ENCODE measurements at places on chromosomes 1 and 21. TPM values are rescaled to one million over a fixed set of nuclear protein-coding genes. Genes with fewer than 3 reads are reported as not detected.

Gene ITLN2
- not detected for total RNA-seq

Gene NEK2
- total RNA-seq: 30.0 TPM

Gene APOBEC4
- not detected for total RNA-seq

Gene LRRC71
- total RNA-seq: not detected

Gene TDRD5
- not detected for total RNA-seq

Gene NBPF6
- not detected for total RNA-seq

GRCh38 chr1:159958719-159959380 is 4.8 kb upstream of the SLAMF9 start:
- no peak for DNase-seq

DNA sequence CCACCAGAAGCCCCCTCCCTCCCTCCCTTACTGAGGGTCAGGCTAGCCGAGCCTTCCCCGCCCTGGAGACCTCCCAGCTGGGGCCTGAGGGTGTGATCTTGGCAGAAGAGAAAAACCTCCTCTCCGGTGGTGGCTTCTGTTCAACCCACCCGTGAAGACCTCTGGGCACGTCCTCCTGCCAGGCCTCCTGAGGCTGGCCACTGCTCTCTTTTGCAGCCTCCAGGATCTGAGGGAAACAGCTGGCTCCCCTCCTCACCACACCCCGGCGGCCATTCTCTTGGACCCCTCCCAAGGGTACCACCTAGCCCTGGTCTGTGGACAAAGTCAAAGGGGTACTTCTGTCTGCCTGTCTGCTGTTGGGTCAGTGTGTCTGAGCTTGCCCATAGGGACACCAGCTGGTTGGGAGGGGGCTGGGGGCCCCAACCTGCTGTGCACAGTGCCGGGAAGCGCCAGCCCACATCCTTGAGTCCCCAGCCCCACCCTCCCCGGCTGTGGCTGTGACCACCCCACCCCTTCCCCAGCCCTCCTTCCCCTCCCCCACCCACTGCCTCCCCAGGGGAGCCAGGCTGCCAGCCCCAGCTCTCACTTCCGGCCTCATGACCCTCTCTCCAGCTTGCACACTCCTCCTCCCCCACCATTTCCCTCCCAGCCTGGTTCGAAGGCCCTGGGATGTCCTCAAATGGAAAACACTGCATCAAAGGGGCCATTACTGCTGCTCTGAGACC is 48.1 kb downstream of the AHDC1 start:
- peak; percentile 50 for DNase-seq

- no peak for DNase-seq
These were observed 273.4 kb upstream of the BEND5 start for GRCh38 chr1:49050041-49050440.

DNA sequence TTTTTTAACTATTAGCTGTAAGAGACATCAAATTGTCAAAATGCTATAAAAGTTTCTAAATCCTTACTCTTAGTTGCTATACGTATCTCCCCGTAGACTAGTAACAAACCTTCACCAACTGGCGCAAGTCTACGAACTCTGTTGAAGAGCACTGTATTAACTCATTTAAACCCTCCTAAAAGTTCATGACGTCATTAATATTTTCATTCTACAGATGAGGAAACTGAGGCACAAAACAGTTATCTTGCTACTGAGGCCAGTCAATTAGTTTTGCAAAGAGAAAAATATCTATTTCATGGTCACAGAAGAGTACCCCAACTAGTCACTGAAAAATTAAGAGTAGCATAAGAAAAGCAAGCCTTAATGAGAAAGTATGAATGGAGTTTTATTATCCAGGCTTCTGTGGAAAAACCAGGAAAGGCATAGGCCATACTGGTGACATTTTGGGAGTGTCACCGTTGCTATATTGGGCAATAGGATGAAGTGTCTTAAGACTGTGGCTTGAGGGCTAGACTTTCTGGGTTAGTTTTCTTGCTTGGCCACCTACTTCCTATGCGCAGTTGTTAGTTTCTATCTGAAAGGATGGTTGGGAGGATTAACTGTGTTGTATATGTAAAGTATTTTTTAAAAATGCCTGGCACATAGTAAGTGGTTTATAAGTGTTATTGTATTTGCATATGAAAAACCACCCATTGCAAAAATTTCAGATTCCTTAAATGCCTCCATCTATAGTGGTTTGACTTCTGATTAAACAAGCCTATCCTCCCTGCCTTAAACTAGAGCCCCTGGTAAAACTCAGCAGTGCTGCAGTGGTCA is 52.4 kb upstream of the SYT14 start:
- no peak for DNase-seq

GRCh38 chr21:37749132-37749531 is 167.1 kb downstream of the KCNJ6 start:
- DNase-seq: no peak

DNA sequence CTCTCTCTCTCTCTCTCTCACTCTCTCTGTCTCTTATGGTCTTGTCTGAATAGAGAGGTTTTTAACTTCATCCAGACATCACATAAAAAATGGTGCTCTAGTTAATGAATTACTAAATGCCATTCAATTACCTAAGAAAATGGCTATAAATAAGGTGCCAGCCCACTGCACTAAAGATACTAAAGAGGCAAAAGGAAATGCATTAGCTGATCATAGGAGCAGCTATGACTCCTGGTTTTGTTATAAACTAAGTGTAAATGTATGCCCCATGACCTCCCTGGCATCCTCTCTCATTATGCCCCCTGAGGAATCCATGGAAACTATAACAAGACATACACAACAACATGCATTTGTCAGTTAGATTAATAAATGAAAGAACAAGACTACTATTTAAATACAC is 57.5 kb upstream of the PDC start:
- no peak for DNase-seq

GRCh38 chr1:232183802-232184201 is 446.1 kb downstream of the SIPA1L2 start:
- no peak for DNase-seq

- no peak for DNase-seq
These were observed 5.8 kb upstream of the PLA2G2D start for GRCh38 chr1:20125100-20125499.

DNA sequence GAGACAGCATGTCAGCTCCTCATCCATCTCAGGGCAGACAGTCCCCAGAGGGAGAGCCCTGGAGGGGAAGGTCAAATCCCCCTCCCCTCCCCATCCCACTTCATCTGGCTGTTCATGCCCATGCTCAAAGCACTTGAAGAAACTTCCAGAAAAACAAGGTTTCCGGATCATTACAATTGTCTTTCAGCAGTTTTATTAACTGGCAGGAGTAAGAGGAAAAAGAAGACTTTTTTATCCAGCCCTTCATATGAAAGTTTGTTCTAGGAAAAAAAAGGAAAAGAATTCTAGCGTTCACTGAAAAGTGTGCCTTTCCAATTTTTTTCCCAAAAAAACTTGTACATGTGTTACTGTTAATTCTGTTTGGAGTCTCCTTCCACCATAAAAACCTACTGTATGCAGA is 145.7 kb upstream of the TIAM1 start:
- DNase-seq: no peak

DNA sequence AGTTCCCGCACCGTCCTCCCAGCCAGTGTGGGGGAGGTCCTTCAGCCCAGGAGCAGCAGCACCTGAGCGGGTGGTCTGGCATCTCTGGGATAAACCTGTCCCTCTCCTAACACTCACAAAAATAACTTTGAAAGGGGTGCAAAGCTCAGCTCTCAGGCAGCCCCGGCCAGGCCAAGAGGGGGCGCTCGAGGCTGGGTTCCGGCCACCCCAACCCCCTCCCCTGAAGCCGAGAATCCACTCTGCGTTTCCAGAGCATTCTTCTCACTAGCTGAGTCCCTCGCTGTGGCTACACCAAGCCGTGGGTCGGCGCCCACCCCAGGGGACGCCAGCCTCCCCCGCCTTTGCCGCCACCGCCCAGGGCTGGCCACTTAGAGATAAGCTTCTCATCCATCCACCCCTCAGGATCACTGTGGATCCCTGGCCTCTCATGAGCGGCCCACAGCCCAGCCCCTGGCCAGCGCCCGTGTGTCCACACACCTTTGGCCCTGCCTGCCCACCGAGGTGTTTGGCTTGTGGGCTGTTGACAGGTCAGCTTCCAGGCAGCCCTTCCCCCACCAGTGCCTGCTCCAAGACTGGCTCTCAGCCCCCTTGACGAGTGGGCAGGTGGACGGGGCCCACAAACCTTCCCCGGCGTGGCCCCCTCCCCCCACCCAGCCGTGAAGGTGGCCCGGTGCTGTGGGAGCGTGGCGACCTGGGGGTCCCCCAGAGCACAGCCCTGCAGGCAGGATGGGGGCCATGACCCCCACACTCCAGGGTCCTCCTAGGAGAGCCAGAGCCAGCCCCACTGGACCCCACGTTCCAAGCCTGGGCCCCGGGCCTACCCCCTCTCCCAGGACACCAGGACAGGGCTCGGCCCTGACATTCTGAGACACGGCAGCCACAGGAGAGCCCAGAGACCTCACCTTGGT is 1.9 kb downstream of the FTCD start:
- DNase-seq: peak; percentile 74

DNA sequence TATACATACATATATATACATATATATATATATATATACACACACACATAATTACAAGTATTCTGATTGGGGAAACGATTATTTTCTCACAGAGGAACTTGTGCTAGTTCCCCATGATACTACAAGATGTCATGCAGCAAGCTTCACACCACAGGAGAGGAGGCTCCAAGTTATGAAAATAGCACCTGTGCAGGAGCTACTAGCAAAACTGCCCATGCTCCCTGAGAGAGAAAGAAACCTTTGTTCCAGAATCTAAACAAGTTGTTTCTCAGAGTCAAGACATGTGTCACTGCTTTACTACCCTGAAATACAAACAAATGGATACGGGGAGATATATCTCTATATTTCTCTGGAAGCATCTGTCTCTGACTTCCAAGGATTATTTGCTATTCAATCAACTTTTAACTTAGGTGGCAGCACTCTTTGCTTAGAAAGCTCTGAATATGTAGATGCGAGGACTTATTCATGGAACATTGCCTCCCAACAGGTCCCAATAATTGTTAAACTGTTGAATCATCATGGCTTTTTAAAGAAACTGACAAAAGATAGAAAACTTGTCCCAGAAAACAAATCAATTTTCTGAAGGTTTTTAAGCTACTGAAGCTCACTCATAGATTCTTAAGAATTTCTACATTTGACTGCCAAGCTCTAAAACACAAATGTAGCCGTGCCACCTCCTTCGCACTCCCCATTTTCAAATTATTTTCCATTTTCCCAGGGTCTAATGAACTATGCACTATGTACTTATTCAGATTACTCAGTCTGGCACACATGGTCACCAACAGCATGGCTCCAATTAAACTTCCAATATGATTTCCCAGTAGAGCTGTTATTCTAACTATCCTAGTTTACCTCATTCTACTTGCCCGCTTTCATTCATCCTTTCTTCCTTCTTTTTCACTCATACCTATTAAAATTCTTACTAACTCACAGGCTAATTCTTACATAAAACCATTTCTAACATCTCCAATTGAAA is 929.1 kb downstream of the LTN1 start:
- DNase-seq: no peak

DNA sequence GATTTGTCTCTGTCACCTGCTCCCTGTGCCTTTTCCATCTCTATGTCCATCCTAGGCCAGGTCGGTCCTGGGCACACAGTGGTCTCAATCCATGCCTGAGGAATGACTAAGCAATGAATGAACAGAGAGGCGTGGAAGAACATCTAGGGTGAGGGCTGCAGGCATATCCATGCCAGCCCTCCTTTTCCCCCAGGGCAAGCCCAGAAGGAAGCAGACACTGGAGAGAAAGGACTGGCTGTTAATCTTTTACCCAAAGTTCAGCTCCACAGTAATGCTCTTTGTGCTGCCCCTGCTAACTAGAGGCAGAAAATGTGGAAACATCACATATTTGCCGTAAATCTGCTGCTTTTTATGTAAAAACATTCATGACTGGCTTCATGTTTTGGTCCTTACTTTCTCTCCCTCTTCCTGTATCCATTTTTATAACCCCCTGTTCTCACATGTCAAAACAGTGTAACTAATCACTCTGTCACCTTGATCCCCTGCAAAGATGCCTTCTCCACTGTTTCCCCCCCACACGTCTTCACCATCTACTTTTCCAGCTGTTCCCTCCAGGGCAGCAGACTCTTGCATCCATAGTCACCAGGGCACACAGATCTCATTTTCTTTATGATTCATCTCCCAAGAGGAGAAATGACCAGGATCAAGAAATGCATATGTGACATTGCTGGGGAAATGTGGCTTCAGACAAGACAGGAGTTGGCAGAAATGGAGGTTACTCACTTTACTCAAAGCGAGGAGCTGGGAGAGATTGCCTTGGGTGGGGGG is 166.4 kb upstream of the PROX1 start:
- DNase-seq: no peak

DNA sequence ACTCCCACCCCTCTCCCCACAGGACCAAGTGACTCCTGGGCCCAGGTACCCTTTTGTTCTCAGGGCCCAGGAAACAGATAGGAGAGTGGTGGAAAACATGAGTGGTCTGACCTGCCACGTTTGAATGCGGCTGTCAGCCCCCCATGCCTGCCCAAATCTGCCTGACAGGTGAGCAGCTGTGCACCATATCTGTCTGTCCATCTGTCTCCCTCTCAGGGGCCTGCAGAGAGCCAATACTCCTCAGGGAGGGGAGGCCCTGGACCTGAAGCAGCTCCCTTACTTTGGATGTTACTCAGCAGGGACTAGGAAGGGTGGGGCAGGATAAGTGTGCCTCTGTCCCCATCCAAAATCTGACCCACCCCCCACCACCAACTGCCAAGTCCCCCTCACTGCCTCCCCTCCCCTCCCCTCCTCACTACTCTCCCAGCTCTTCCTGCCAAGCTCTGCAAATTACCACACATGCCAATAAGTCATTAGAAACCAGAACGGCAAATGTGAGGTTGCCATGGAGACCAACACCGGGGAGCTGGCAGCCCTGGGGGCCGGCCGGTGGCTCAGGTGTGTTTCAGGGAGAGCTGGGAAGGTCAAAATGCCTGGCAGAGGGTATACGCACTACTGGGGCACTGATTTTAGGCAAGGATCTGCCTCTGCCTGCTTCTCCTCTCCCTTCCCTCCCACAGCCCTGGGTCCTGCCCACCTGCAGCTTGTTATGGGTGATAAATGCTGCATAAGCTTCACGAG is 11.5 kb downstream of the LRRN2 start:
- DNase-seq: no peak

DNA sequence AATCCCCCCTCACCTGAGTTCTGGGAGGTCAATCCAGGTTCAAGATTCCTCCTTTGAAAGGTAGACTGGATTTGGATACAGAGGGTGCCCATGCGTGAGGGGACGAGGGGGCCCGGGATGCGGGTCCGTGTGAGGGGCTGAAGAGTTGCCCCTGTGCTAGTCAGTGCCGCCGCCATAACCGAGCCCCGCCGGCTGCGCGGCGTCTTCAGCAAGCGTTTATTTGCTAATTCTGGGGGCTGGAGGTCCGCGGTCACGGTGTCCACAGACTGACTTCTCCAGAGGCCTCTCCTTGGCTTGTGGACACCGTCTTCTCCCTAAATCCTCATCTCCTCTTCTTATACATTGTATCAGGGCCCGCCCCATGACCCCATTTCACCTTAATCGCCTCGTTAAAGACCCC is 20.9 kb upstream of the SAMD11 start:
- no peak for DNase-seq
